ENCODE measurements at places on chromosomes 11 and 22. TPM values are rescaled to one million over a fixed set of nuclear protein-coding genes. Genes with fewer than 3 reads are reported as not detected.

The NAALAD2 gene
- total RNA-seq = 1.6 TPM

DNA sequence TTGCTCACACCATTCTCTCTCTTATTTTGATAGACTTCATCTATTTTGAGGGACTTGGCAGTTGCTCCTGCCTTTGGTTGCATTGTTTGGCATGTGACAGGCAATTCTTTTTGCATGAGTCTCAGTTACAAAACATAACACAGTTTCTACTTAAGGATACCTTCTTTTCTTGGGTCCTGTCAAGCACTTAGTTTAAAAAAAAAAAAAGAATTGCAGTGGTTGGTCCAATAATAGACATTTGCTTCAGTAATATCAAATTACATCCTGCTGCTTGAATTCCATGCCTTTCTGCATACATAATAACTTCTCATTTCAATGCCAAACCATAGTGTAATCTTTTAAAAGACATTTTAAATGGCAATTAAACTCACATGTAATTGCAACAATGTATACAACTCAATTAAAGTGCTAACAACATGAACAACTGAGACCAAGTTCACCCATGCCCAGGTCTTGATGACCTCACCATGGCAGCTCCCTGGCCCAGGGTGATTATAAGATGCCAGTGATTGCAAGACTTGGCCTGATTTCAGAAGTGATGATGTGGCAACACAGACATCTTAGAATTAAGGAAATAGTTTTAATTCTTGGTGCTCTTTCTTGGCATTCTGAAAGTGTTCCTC lies 32.2 kb upstream of the PLET1 start:
- H3K27me3 ChIP-seq = no peaks in the 10 kb centered on the region
- peaks cover 26% of the 10 kb centered on the region for H3K4me1 ChIP-seq
- DNase-seq = no peak
- no peak overlapping the region for H3K4me3 ChIP-seq

DNA sequence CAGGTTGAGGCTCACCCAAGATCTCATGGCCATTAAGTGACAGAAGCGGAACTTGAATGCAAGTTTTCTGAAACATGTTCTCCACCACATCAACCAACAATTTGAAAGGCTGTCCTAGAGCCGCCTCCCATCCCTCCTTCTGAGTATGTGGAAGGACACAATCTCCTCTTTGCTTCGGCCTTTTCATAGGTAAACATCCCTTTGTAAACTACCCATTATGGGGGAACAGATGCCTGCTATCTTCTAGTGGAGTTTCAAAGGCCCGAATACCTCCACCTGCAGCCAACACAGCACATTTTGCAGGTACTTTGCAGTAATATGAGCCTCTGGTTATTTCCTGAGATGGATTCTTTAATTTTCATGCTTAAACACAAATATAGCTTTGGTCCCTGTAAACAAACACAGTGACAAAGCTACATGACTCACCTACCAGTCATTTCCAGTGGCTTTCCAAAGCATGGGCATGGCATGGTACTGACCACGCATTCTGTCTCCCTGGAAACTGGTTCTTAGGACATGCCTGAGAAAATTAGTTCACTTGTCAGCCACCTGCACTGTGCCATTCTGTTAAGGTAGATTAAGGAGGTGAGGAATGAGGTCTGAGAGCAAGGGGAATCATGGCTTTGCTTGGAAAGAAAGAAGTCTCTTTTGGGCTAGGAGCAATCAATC lies 60.2 kb downstream of the EHF start:
- no peaks in the 10 kb centered on the region for H3K27me3 ChIP-seq
- no peak overlapping the region for H3K4me3 ChIP-seq
- no peak for DNase-seq
- no peaks in the 10 kb centered on the region for H3K4me1 ChIP-seq
- no peak overlapping the region for H3K27ac ChIP-seq

The OR52D1 gene
- total RNA-seq = not detected

The SH3BP1 gene
- 34.8 TPM for total RNA-seq

The CCDC188 gene
- total RNA-seq = 0.77 TPM

The PKNOX2 gene
- 14.4 TPM for total RNA-seq

Measured in lower lobe of right lung (tissue), 2 donors.